ENCODE measurements at places on chromosomes 12 and 14. TPM values are rescaled to one million over a fixed set of nuclear protein-coding genes. Genes with fewer than 3 reads are reported as not detected.

DNA sequence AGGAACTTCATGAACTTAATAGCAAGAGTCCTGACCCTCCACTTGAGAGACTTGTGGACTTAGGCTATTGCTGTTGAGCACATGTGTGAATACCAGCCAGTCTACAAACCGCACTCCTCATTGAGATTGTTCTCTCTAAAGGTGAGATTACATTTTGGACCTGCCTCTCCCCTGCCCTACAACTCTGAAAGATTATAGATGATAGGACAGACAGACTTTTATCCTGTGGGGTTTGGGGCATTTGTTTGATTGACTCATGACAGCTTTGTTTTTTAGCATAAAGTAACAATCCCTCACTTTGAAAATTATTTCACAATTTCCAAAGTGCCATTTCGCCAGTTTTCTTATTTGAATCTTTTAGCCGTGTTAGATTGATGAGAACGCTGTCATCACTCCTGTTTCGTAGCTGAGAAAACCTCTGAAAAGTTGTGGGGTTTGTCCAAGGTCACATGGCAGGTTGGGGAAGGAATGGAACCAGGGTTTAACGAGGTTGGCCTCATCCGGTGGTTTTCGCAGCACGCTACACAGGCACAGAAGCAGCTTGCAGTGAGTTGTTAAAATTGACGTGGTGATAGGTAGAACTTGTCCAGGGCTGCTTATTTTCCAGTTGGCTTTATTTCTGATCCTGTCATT lies 836 bp downstream of the EVL start:
- H3K4me1 ChIP-seq: no peaks in the 10 kb centered on the region
- no peaks in the 10 kb centered on the region for H3K36me3 ChIP-seq
- no peak overlapping the region for H3K4me3 ChIP-seq
- no peak for DNase-seq
- H3K27me3 ChIP-seq: no peaks in the 10 kb centered on the region
- no peak overlapping the region for H3K27ac ChIP-seq

- H3K27ac ChIP-seq: no peak overlapping the region
- H3K36me3 ChIP-seq: peaks cover 6% of the 10 kb centered on the region
- no peak overlapping the region for H3K4me3 ChIP-seq
- DNase-seq: no peak
- H3K27me3 ChIP-seq: no peaks in the 10 kb centered on the region
These were observed 11.4 kb downstream of the FERMT2 start for GRCh38 chr14:52939427-52939826.

DNA sequence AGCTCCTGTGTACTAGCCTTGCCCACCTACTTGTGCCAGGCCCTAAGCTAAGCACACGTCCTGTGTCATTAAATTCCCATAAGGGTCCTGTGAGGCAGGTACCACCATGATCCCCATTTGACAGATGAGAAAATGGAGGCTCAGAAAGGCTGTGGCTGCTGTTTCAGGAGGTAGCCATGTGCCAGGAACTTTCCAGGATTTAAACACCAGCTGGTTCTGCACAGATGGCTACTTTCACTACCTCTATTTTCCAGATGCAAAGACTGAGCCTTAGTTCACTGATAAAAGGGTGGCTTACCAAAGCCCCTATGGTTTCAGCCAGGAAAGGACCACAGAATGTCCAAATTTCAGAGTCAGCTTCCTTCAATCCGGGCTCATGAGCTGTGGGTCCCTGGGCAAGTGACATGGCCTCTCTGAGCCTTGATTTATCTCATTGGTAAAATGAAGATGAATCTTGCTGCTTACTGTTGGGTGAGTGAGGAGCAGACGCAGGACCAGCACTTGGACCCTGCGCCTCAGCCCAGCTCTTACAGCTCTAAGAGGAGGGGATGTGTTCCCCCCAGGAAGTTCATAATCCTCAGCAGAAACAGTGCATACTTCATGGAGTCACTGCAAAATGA lies 23.5 kb downstream of the CMKLR1 start:
- DNase-seq: no peak
- H3K27ac ChIP-seq: no peak overlapping the region
- no peaks in the 10 kb centered on the region for H3K27me3 ChIP-seq

- no peak overlapping the region for H3K27ac ChIP-seq
- no peaks in the 10 kb centered on the region for H3K36me3 ChIP-seq
- no peak overlapping the region for H3K4me3 ChIP-seq
These were observed 714.9 kb upstream of the MDGA2 start for GRCh38 chr14:48390346-48390745.

GRCh38 chr14:31414190-31414833 lies 6.0 kb downstream of the HEATR5A start:
- peaks cover 2% of the 10 kb centered on the region for H3K4me1 ChIP-seq
- DNase-seq: peak; percentile 30
- H3K27ac ChIP-seq: no peak overlapping the region
- no peak overlapping the region for H3K4me3 ChIP-seq

DNA sequence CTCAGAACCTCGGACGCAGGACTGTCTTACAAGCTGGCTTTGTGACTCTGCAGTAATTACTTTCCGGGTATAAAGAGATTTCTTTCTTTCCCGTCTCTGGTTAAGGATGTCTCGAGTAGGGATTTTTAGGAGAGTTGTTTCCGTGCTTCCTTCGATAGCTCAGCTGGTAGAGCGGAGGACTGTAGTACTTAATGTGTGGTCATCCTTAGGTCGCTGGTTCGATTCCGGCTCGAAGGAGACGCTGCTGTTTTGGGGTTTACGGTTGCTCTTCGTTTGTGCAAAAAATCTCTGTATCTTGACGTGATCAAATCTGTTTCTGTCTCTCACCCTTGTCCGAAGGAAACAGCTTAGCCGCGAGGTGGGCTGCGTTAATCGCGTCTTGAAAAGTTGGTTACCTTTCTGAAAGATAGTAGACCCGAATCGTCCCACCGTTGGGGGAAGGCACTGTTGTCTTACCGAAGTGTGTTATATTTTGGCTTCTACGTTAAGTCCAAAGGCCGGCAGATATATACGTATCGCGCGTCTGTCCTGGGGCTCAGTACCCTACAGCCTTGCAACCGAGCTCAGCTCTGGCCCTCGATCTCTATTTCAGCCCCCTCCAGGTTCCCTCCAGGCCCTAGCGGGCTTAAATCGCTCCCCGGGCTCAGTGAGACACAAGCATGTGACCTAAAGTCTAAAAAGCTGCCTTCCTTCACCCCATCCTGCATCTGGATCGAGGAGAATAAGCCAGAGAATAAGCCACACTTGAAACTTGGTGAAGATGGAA lies 1.1 kb upstream of the RNASE4 start:
- peak overlapping the region; percentile 90 for H3K27ac ChIP-seq
- H3K27me3 ChIP-seq: no peaks in the 10 kb centered on the region
- no peaks in the 10 kb centered on the region for H3K36me3 ChIP-seq
- H3K4me3 ChIP-seq: peak overlapping the region; percentile 65
- no peaks in the 10 kb centered on the region for H3K4me1 ChIP-seq
- DNase-seq: peak; percentile 94

The GALNT8 gene
- total RNA-seq: not detected

The KLRK1 gene
- total RNA-seq: not detected

The PLA2G1B gene
- total RNA-seq: not detected

All from IMR-90 (cell line).